Pancreas (tissue), 10 donors: ENCODE measurements at places on chromosomes 5 and 9. TPM values are rescaled to one million over a fixed set of nuclear protein-coding genes. Genes with fewer than 3 reads are reported as not detected.

- H3K36me3 ChIP-seq: no peaks in the 10 kb centered on the region
- no peak overlapping the region for H3K4me3 ChIP-seq
- H3K27ac ChIP-seq: no peak overlapping the region
- no peaks in the 10 kb centered on the region for H3K27me3 ChIP-seq
Observed at GRCh38 chr5:167608390-167609272, 682.8 kb upstream of the WWC1 start.

The ABO gene
- 2.1 TPM for total RNA-seq

- peak overlapping the region; percentile 81 for H3K4me3 ChIP-seq
- H3K27me3 ChIP-seq: no peaks in the 10 kb centered on the region
- DNase-seq: no peak
- peaks cover 21% of the 10 kb centered on the region for H3K4me1 ChIP-seq
- H3K27ac ChIP-seq: peak overlapping the region; percentile 100
Observed at GRCh38 chr5:66143473-66144073, 527 bp upstream of the SREK1 start.

GRCh38 chr5:29750453-29750852, 1443.0 kb upstream of the CDH6 start:
- no peak overlapping the region for H3K4me3 ChIP-seq
- H3K27ac ChIP-seq: no peak overlapping the region
- H3K36me3 ChIP-seq: no peaks in the 10 kb centered on the region
- H3K4me1 ChIP-seq: no peaks in the 10 kb centered on the region

DNA sequence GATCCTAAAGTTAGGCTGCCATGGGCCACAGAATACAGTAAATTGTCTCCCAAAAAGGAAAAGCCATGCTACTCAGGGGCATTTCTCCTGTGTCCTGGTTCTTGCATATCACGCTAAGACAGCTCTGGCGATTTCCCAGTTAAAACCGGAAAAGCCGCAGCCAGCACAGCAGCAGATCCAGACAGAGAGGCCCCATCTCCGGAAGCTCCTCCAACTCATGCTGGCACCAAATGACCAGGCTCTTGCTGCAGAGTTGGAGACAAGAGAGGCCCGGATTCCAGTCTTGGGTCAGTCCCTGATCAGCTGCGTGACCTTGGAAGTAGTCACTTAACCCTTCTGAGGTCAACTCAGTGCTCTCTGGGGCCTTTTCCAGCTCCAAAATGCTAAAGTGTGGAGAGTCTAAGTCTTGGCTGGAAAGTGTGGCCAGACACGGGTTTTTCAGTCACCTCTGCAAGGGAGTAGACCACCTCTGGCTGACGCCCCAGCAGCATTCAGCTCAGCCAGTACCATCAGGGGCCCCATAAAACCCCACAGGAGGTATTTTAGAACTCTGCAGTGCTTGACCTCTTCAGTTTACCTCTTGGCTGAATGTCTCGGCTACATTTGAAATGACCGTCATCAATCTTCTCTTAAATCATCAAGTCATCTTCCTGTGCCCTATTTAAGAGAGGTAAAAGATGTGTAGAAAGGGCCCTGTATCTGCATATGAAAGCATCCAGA, 16.2 kb downstream of the GDNF start:
- H3K27me3 ChIP-seq: no peaks in the 10 kb centered on the region
- DNase-seq: no peak
- no peak overlapping the region for H3K4me3 ChIP-seq
- H3K36me3 ChIP-seq: no peaks in the 10 kb centered on the region
- no peak overlapping the region for H3K27ac ChIP-seq

The ARID3C gene
- total RNA-seq: not detected

GRCh38 chr5:122933956-122934355, 88.5 kb downstream of the SNX24 start:
- H3K27me3 ChIP-seq: no peaks in the 10 kb centered on the region
- no peaks in the 10 kb centered on the region for H3K4me1 ChIP-seq
- no peak overlapping the region for H3K4me3 ChIP-seq
- no peaks in the 10 kb centered on the region for H3K36me3 ChIP-seq

DNA sequence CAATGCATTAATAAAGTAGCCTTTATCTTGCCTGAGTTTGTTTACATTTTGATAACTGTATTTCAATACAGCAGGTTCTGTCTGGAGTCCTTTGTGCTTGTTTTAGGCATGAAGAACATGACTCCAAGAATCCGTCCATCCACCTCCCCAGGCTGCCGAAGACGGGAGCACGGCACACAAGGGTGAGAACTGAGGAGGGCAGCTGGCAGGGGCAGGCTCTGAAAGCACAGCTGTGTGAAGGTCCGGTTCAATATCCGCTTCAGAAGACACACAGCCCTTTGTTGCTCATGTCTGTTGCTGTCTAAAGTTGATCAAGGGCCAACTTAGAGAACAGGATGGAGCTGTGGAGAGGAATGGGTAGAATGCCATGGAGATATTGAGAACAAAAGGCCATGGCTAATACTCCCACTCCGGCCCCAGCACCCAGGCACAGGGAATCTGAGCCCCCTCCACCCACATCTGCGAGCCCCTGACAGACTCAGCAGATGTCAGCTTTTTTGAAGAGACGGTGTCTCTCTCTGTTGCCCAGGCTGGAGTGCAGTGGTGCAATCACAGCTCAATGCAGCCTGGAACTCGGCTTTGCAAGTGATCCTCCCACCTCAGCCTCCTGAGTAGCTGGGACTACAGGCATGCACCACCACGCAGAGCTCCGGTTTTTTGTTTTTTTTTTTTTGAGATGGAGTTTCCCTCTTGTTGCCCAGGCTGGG, 58.5 kb upstream of the GNE start:
- no peaks in the 10 kb centered on the region for H3K27me3 ChIP-seq
- no peak overlapping the region for H3K4me3 ChIP-seq
- DNase-seq: no peak
- peaks cover 4% of the 10 kb centered on the region for H3K4me1 ChIP-seq
- no peak overlapping the region for H3K27ac ChIP-seq

DNA sequence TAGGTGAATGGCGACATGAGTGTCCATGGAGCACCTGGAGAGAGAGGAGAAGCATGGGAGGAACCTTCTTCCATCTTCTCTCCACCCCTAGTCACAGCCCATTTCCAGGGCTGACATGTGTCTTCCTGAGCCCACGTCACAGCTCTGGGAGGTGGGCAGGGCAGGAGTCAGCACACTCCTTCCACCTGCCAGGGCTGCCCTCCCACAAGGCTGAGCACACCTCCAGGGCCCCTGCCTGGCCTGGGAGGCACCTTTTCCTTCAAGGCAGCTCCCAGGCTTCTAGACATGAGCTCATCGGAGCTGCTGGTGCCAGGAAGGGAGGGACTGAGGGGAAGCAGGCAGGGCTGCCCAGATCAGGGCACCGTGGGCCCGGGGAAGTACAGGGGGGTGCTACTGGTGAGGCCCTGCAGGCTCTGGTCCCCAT, 13.6 kb upstream of the SYNPO start:
- no peak overlapping the region for H3K4me3 ChIP-seq
- no peaks in the 10 kb centered on the region for H3K36me3 ChIP-seq
- peak; percentile 80 for DNase-seq
- peaks cover 16% of the 10 kb centered on the region for H3K4me1 ChIP-seq
- H3K27me3 ChIP-seq: no peaks in the 10 kb centered on the region

The TSLP gene
- total RNA-seq: not detected

DNA sequence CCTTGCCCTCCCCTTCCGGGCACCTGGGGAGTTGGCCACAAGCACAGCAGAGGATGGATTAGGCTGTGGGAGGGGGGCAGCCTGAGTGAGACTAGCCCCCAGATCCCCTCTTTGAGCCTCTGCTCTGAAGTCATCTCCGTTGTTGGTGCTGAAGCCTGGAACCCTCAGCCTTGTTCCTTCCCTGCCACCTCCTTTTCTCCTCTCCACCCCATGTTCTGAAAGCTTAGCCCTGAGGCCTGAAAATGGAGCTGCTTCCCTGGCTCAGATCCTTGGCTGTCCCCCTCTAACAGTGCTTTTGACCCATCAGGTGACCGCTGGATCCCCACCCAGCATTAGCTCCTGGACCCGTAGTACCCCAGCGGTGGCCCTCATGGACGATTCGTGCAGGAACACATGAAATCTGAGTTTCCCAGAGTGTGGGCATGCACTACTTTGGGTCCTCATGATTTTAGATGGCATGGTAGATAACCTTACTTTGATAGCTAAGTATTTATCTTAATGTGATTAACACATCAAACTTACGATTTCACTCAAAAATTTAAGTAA, 21.6 kb upstream of the ANGPTL2 start:
- H3K27ac ChIP-seq: no peak overlapping the region
- no peak overlapping the region for H3K4me3 ChIP-seq
- H3K36me3 ChIP-seq: no peaks in the 10 kb centered on the region
- H3K4me1 ChIP-seq: no peaks in the 10 kb centered on the region
- no peak for DNase-seq
- no peaks in the 10 kb centered on the region for H3K27me3 ChIP-seq

The IL31RA gene
- 0.29 TPM for total RNA-seq

DNA sequence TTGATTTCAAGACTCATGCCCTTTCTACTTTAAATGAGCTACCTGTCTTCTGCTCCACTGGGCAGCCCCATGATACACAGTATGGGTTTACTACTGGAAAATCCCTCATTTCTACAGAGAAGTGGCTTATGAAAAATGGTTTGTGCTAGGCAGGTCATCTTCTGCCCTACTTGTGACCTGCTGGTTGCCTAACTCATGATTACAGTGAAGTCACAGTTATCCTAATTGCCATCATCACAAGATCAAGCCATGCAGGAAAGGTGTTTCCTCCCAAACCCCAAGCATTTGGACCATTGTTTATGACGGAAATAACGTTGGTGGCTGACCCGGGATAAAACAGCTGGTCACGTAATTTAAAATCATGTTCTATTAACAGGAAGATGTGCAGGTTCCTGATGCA, 330.6 kb downstream of the ACTL7B start:
- no peaks in the 10 kb centered on the region for H3K4me1 ChIP-seq
- no peak for DNase-seq
- no peak overlapping the region for H3K4me3 ChIP-seq
- no peaks in the 10 kb centered on the region for H3K27me3 ChIP-seq
- no peaks in the 10 kb centered on the region for H3K36me3 ChIP-seq

GRCh38 chr9:18893046-18893445, 140.0 kb downstream of the SAXO1 start:
- no peak for DNase-seq
- no peaks in the 10 kb centered on the region for H3K4me1 ChIP-seq
- H3K27me3 ChIP-seq: no peaks in the 10 kb centered on the region
- no peak overlapping the region for H3K4me3 ChIP-seq

The NIM1K gene
- total RNA-seq: 0.37 TPM

GRCh38 chr9:132499251-132499650, 83.2 kb upstream of the BARHL1 start:
- H3K27ac ChIP-seq: no peak overlapping the region
- H3K36me3 ChIP-seq: no peaks in the 10 kb centered on the region
- H3K27me3 ChIP-seq: no peaks in the 10 kb centered on the region
- DNase-seq: no peak
- H3K4me1 ChIP-seq: no peaks in the 10 kb centered on the region

DNA sequence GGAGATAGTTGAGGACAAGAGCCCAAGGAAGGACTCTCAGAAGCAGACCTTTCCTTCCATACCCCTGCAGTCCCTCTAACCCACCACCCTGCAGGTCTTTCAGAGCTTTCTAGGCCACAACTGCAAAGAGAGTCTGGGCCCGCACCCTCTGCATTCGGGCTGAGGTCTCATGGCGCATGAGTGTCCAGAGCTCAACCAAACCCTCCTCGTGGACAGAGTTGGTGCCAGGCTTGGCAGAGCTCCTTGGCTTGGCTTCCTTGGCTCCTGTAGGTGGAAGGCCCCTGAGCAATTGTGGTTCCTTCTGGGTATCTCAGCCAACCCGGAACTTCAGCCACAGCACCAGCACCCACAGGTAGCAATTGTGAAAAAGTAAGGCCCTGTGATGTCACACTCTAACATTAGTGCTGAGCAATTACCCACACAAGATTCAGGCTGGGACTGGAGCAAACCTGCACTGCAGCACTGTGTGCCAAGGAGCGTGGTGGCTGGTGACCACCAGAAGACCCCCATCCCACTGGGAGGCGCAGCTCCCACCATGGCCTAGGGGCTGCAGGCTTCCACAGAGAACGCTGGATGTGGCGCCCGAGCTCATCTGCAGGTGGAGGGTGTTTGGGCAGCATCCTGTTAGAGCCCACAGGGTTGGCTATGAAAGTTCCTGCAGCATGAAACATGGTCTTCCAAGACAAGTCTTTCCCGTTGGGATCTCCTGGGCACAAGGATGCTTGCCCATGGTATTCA, 38.8 kb downstream of the FOXI1 start:
- H3K27ac ChIP-seq: no peak overlapping the region
- DNase-seq: no peak
- no peaks in the 10 kb centered on the region for H3K36me3 ChIP-seq
- H3K4me3 ChIP-seq: no peak overlapping the region

DNA sequence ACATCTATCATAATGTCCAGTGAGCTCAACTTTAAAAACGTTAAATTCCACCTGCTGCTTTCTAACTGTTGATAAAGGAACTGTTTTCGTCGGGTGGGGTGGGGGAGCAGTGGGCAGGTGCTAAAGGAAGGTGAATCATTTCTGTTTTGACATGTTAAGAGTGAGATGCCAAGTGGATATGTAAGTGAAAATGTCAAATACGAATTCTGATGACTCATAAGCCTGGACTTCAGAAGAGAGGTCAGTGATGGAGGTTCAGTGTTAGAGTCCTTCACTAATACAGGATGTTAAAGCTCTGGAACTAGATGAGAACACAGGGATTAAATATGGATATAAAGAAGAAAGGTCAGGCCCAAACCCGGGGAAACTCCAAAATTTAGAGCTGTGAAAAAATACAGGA, 617.9 kb upstream of the CTNND2 start:
- no peak overlapping the region for H3K27ac ChIP-seq
- H3K4me1 ChIP-seq: no peaks in the 10 kb centered on the region
- no peak overlapping the region for H3K4me3 ChIP-seq
- DNase-seq: no peak
- no peaks in the 10 kb centered on the region for H3K36me3 ChIP-seq

DNA sequence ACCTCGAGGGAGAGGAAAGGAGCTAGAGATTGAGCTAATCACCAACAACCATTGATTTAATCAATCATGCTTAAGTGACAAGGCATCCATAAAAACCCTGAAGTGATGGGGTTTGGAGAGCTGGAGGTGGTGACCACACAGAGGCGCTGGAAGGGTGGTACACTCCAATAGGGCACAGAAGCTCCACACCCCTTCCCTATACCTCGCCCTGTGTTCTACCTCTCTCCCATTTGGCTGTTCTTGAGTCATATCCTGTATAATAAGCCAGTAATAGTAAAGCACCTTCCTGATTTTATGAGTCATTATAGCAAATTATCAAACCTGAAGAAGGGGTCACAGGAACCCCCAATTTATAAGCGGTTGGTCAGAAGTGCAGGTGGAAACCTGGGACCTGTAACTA, 18.3 kb downstream of the ACTL7B start:
- DNase-seq: no peak
- H3K27ac ChIP-seq: no peak overlapping the region
